ENCODE measurements at places on chromosomes 12 and 14. TPM values are rescaled to one million over a fixed set of nuclear protein-coding genes. Genes with fewer than 3 reads are reported as not detected.

Gene ADCY4
- 0.66 TPM for total RNA-seq

Gene PTGER2
- 9.7 TPM for total RNA-seq

Gene TOMM20L
- not detected for total RNA-seq

Gene CD27
- 0.29 TPM for total RNA-seq

Gene FSCB
- total RNA-seq: 0.22 TPM

Gene TCL1B
- total RNA-seq: not detected

Gene ZC2HC1C
- 2.3 TPM for total RNA-seq

Gene IPO8
- total RNA-seq: 25.5 TPM

Gene DCD
- total RNA-seq: not detected

Gene DNAH10
- total RNA-seq: 0.88 TPM

Gene VPS37B
- 32.1 TPM for total RNA-seq

Gene KCNMB4
- 1.4 TPM for total RNA-seq

Gene ADAMTS20
- not detected for total RNA-seq

Gene PRR13
- total RNA-seq: 58.6 TPM

Gene KRT72
- total RNA-seq: not detected

Gene C12orf50
- not detected for total RNA-seq

Gene SLC17A8
- not detected for total RNA-seq

Gene MAP1LC3B2
- 2.0 TPM for total RNA-seq

Gene GLS2
- total RNA-seq: not detected

Gene TMEM121
- total RNA-seq: 3.3 TPM

Gene NANOG
- under 0.01 TPM for total RNA-seq

Gene IFNG-AS1
- not detected for total RNA-seq

Gene CCDC175
- total RNA-seq: not detected

Gene SMCO3
- not detected for total RNA-seq

Gene PLXNC1
- total RNA-seq: 12.3 TPM

Gene KLRG1
- 0.29 TPM for total RNA-seq

Gene NAV3
- total RNA-seq: 62.4 TPM

Gene LRRC43
- 1.8 TPM for total RNA-seq

Gene MYH6
- not detected for total RNA-seq

Gene IFT81
- 16.3 TPM for total RNA-seq

Gene FGF6
- total RNA-seq: not detected

Gene GLT1D1
- not detected for total RNA-seq

Data from placental pericyte (primary cell).